ENCODE measurements at places on chromosomes 4 and X. TPM values are rescaled to one million over a fixed set of nuclear protein-coding genes. Genes with fewer than 3 reads are reported as not detected.

ARHGAP10 gene
- total RNA-seq, result 24.6 TPM

- DNase-seq, result no peak
Measured at GRCh38 chr4:5184606-5185005, 133.3 kb downstream of the STK32B start.

DNA sequence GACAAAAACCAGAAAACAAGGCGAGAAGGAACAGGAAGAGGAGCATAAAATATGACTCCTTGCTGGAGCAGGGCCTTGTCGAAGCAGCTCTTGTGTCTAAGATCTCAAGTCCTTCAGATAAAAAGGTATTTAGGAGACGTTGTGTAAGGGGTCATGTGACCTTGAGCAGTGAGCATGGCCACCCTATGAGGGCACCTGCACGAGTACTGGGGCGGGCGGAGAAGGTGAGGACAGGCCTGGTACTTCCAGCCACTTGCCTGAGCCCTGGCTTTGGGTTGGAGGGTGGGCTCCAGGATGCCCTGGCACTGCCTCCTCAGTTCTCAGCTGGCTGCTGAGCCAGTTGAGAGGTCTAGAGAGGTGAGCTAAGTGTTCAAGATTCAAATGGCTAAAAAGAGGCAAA is 29.9 kb downstream of the NSD2 start:
- no peak for DNase-seq

DNA sequence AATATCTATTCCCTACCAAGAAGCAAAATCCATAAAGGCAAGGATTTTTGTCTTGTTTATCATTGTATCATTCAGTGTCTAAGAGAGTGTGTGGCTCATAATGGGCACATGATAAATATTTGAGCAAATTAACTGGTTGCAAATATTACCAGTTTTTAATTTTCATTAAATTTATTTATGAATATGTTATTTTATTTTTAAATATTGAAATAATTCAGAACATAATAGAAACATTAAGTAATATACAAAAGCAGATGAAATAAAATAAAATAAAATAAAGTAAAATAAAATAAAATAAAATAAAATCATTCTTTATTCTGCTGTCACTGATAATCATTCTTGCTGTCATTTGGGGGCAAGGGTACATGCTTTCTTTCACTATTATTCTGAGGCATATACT is 120.9 kb downstream of the NPFFR2 start:
- DNase-seq, result no peak

GRCh38 chr4:78648640-78649363 is 97.2 kb downstream of the ANXA3 start:
- DNase-seq, result no peak

DNA sequence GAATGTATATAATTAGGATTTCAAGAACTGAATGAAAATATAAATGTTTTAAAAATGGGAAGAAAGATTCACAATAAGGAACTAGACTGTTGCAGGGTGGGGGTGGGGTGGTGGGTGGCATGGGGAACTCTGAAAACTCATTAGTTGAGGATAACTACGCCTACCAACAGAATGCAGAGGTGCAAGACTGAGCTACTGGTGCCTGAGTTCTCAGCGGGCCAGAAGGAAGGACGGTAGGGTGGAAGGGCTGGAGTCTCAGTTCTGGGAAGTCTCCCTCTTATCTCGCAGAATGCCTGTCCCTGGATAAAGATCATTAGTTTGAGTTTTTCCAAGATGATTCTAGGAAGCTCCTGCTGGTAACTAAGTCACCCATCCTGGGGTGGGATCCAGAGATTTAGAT is 1.3 kb upstream of the SOD3 start:
- no peak for DNase-seq

DNA sequence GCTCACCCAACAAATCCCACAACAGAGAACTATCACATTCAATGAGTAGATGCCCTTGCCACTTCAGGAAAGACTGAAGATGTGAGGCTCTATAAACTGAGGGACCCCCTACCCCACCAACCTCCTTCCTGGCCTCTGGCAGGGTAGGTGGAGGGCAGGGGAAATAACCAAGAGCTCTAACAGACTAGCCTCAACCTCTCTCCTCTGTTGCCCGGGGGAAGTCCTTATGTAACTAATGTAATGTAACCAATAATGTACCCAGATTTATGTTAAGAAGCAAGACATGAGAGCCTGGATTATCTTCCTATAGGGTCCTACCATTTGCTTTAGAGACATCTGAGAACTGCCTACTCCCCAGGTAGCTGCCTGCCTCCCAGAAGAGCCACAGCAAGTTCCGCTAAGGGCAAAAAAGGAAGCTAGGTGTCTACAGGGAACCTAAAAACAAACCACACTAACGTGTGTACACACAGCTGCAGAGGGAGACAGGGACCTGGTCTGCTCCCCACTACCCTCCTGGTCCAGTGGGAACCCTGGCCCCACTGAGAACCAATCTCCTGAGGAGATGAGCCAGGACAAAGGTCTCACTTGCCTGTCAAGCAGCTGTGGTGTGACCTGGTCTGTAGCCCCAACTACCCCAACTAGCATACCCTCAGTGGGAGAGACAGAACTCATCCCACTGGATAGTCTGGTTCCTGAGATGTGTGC is 17.7 kb downstream of the OTUD5 start:
- DNase-seq, result no peak

- DNase-seq, result no peak
Measured at GRCh38 chr4:37220685-37221084, 23.9 kb upstream of the NWD2 start.

Data from MCF 10A (cell line).